Kidney tubule cell (primary cell): ENCODE measurements at places on chromosomes 4 and X.

DNA sequence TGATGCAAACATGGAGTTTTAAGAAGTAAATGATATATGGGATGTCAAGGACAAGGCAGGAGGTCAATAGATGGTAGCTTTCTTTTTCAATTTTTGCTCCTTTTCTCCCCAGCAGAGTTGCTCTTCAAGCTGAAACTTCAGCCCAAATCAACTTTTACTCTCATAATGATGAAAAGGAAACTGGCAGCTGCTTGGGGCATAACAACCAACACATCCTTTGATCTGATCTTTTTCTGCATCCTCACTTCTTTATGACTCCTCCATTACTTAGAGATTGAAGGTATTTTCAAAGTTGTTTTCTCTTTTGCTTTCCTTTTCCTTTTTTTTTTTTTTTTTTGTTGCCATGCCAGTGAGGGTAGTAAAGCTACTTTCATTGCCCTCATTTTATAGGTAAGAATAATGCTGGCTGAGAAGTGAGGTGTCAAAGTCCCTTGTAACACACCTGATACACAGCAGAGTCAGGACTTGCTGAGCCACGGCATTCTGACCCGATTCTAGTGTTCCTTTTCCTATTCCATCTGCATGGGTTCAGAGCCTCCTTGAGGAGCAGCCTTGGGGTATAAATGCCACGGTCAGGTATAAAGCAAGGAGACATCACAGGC is 26.9 kb downstream of the SLC2A9 start:
- DNase-seq = no peak

GRCh38 chr4:76589402-76589801 is 154.4 kb downstream of the SHROOM3 start:
- peak; percentile 53 for DNase-seq

DNA sequence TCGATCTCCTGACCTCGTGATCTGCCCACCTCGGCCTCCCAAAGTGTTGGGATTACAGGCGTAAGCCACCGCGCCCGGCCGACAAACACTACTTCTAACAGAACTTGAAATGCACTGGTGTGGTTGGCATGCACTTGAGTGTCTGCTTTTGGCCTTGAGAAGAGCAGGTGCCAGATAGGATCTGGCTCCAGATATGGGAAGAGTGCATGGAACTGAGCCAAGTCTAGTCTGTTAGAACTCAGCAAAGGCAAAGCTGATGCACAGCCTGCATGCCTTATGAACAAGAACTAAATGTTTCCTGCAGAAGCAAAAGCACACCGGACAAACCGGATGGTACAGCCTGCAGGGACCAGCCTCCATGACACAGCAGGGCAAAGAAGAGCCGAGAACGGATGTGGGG is 35.1 kb upstream of the TBL1X start:
- no peak for DNase-seq

- DNase-seq = no peak
These were observed 71.6 kb upstream of the SH3RF1 start for GRCh38 chr4:169342159-169342860.

- no peak for DNase-seq
These were observed 24.4 kb upstream of the PIGA start for GRCh38 chrX:15359701-15360100.

- DNase-seq = no peak
These were observed 13.7 kb downstream of the SEPTIN11 start for GRCh38 chr4:76963131-76963750.

DNA sequence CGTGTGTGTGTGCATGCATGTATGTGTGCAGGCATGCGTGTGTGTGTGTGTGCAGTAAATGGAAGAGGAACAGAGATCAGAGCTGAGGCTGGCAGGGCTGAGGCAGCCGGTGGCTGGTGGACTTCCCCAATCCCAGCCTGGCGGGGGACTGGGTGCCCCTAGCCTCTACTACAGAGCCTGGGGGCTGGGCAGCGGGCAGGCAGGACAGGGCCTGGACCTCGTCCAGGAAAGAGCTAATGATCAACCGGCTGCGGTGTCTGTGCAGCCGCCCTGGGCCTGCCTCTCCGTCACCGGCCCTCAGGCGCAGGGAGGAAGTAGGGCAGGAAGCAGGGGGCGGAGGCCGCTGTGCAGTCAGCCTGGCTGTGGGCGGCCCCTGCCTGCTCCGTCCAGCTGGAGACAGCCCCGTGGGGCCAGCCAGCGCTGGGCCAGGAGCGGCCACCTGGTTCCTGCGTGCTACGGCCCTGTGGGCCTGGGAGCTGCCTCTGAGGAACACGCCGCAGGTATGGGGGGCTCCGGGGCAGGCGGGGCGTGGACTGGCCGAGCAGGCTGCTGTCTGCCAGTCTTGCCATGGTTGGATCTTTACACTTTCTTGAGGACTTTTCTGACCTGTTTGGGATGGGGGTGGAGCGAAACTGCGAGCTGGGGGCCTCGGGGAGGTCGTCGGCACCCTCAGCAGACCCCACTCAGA is at the start of gene SH3TC1:
Gene SH3TC1 (plus strand): TSS at position 385 of the 688 bp plus-strand sequence. CDS start 5,905 bp downstream, outside the sequence.
- DNase-seq = peak; percentile 95

- DNase-seq = no peak
These were observed 71.5 kb upstream of the ENPP6 start for GRCh38 chr4:184289179-184289535.

- DNase-seq = no peak
These were observed 3.3 kb downstream of the UTP3 start for GRCh38 chr4:70691661-70692060.

- DNase-seq = peak; percentile 80
These were observed 21.8 kb downstream of the FHL1 start for GRCh38 chrX:136168929-136169735.

DNA sequence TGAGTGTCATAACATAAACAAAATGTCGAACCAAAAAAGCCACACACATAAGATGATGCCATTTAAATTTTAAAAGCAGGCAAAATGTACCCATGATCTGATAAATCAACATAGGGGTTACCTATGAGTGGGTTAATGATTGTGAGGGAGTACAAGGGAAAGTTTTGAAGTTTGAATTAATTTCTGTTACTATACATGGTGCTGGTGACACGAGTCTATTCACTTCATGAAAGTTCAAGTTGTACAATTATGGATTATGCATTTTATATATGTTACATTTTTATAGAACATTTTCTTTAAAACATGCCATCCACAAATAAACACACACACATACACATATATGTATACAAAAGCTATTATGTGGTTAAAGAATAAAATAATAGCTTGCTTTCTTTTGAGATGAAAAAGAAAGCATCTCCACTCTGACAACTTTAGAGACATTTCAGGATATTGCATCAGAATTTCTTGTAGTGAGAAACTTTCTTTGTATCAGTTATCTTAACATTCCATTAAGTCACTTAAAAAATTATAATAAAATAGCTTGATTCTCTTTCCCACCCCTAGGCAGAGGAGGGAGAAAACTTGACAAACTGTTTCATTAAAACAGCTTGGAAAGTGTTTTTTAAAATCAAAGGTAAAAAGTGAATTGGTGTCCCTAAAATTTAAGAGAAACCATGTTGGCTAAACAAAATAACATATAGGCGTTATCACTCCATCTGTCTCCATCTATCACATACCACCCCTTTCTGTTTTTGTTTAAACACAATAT is 891.8 kb upstream of the NDST4 start:
- no peak for DNase-seq

DNA sequence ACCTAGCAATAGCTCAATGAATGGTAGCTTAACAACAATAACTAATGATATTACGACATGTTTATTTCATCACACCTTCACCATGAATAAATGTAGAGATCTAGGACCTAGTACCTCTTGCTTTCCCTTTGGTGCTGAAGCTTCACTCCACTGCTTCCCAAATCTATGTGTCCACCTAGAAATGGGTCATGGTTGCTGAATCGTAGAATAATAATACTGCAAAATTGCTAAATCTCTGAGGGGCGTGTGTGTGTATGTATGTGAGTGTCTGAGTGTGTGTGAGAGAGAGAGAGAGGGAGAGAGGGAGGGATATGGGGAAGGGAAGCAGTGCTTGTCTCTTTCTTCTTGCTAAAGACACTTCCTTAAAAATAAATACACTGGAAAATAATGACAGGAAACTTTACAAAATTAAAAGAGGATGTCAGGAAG is 109.3 kb upstream of the BMP2K start:
- DNase-seq = no peak

- DNase-seq = no peak
These were observed 156.1 kb downstream of the RAB28 start for GRCh38 chr4:13327991-13328390.

GRCh38 chr4:122500852-122501501 is 44.5 kb upstream of the IL2 start:
- no peak for DNase-seq

DNA sequence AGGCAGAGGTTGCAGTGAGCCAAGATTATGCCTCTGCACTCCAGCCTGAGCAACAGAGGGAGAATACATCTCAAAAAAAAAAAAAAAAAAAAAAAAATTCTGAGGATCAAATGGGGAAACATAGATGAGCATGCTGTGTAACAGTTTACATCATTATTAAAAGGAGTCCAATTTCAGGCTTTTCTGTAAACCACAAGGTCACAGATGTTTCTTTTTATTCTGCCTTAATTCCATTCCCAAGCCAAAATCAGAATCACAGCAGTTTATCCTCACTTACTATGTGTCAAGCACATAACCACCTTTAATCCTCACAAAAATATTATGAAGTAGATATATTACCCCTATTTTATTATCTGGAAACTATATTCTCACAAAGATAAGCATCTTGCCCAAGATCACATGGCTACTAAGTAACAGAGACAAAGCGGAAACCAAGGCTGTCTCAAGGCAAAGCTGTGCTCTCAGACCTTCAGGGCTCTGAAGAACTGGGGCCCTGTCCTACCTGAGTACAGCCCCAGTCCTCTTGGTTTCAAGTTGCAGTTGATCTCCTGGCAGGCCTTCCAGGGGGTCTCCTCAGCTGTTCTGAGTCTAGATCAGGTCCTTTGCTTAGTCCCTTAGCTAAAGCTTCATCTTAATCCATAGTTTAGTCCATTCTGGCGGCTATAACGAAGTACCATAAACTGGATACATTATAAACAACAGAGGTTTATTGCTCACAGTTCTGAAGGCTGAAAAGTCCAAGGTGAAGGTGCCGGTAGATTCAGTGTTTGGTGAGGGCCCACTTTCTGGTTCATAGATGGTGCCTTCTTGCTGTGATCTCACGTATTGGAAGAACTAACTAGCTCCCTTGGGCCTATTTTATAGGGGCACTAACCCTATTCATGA is 141.3 kb downstream of the PALLD start:
- DNase-seq = no peak

DNA sequence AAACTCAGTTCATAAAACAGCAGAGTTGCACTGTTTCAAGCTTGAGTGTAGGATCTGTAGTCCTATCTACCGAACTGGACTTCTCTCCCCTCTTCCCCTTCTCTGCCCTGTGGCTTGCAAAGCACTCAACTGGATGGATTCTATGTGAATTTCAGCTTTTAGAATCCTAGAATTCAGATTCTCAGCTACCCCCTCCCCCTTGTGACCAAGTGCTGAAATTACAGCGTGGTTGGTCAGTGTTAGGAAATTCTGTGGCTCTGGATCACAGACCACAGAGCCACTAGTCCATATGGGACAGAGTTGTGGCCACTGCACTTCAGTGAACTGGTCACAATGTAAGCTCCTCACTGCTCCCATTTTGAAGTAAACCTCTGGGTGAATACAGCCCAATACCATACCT is 64.6 kb upstream of the TRPC5 start:
- DNase-seq = peak; percentile 17

DNA sequence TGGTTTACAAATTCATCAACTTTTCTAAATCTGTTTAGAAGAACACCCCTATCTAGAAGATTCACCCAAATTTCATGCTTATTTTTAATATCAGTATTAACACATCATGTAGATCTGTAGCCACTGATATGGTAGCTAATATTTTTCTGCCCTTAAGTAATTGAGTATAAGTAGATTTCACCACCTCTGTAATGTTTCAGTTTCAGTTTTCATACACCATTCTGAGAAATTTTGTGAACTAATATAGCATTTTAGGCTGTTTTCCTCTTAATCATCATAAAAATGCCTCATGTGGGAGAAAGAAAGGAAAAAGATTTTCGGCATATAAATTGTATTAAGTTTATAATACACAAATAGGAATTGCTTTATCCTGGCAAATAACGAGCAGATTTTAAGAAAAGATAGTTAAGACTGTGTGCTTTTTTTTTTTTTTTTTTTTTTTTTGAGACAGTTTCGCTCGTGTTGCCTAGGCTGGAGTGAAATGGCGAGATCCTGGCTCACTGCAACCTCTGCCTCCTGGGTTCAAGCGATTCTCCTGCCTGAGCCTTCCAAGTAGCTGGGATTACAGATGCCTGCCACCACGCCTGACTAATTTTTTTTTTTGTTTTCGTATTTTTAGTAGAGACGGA is 21.4 kb upstream of the RBPJ start:
- no peak for DNase-seq
